ENCODE measurements at places on chromosomes 3 and 15.

- DNase-seq = no peak
Measured at GRCh38 chr3:53773021-53773436, 73.2 kb downstream of the CHDH start.

DNA sequence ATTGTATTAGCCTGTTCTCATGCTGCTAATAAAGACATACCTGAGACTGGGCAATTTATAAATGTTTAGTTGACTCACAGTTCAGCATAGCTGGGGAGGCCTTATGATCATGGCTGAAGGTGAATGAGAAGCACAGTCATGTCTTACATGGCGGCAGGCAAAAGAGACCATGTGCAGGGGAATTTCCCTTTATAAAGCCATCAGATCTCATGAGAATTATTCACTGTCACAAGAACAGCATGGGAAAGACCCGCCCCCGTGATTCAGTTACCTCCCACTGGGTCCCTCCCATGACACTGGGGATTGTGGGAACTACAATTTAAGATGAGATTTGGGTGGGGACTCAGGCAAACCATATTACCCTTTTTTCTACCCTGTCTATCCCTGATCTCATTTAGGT, 51.5 kb upstream of the MYZAP start:
- no peak for DNase-seq

GRCh38 chr3:9248522-9249271, 749 bp downstream of the SRGAP3 start:
- DNase-seq = peak; percentile 45

GRCh38 chr3:111691293-111691909, 96.3 kb upstream of the ZBED2 start:
- no peak for DNase-seq

DNA sequence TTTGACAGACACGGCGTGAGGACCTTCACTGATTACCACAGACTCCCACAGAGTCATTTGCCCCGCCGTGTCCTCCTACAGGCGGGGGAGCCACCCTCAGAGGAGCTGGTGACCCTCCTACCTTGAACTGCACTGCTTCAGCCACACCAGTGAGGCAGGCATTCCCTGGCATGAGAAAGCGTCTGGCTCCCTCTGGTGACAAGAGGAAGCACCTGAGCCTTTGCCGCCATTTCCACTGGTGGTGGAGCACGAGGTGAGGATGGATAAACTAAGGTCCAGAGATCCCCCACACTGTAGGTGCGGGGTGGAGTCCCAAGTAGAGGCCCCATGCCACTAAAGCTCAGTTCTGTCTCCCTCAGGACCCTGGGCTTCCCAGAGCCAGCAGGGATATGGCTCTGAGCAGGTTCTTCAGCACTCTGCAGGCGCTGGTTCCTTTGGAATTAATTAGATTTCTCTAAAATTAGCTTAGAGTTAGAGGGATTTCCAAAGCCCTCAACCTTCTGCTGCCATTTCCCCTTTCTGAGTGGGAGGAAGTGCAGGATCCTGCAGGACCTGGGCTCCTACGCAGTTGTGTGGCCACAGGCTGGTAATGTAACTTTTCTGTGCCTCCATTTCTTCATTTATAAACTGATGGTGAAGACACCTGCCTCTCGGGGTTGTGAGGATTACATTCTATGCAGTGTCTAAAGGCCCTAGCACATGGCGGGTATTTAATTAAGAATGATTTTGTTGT, 224.0 kb downstream of the SLCO3A1 start:
- peak; percentile 75 for DNase-seq

GRCh38 chr3:53841296-53841695, 4.9 kb downstream of the CHDH start:
- no peak for DNase-seq

GRCh38 chr15:68584756-68585573, 6.2 kb downstream of the CORO2B start:
- no peak for DNase-seq

- no peak for DNase-seq
Measured at GRCh38 chr15:41650806-41651205, 9.4 kb upstream of the MGA start.

- no peak for DNase-seq
Measured at GRCh38 chr15:64904189-64904588, 7.5 kb upstream of the ANKDD1A start.

- no peak for DNase-seq
Measured at GRCh38 chr3:31054032-31054431, 159.6 kb upstream of the GADL1 start.

DNA sequence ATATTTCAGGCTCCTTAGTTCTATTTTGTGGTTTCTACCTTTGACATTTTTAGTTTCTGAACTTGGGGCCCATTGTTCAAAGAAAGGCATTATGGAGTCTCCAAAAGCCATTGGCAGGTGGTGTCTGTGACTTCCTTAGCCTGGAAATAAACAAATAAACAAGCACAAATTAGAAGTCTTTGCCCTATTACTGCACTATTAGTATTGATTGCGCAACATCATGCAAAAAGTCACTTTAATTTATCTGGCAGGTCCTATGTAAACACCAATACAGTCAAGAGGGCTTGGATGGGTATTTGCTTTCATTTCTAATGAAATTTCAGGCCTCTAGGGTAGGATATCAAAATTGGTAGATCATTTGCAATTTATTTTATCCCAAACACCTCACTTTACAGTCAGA, 85.6 kb downstream of the LPP start:
- no peak for DNase-seq

- no peak for DNase-seq
Measured at GRCh38 chr3:183777016-183777618, 48.3 kb downstream of the MAP6D1 start.

GRCh38 chr3:143358155-143358792, 238.7 kb downstream of the CHST2 start:
- DNase-seq = no peak

DNA sequence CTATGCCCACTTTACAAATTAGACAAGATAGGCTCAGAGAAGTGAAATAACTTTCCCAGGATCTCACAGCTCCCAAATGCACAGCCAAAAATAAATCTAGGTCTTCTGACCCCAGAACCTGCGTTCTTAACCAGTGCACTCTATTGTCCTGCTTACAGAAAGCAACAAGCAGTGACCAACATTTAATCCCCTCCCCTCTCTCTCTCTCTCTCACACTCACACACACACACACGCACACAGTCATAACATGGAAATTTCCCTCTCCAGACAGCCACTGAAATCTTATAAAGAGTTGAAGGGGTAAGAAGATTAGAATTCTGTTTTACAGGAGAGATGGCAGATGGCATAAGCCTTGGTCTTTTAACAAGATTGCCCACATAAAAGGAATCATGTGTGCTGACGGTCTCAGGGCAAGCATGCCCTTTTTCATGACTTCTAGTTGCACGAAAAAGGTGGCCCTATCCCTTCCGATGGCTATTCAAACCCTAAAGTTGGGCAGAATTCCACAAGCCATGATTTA, 29.4 kb downstream of the EOGT start:
- no peak for DNase-seq

DNA sequence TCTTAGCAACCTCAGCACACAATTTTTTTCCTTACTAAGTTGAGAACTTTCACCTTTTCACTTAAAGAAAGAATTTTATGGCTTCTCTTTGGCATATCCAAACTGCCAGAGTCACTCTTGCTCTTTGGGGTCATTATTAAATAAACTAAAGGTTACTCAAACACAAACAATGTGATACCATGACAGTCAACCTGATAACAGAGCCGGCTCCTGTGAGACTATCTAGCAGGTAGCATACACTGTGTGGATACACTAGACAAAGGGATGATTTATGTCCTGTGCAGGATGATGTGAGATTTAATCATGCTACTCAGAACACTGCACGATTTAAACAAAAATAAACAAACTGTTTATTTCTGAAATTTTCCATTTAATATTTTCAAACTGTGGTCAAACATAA, 35.6 kb downstream of the LRRFIP2 start:
- no peak for DNase-seq

GRCh38 chr3:153372326-153372725, 210.3 kb downstream of the RAP2B start:
- DNase-seq = no peak

DNA sequence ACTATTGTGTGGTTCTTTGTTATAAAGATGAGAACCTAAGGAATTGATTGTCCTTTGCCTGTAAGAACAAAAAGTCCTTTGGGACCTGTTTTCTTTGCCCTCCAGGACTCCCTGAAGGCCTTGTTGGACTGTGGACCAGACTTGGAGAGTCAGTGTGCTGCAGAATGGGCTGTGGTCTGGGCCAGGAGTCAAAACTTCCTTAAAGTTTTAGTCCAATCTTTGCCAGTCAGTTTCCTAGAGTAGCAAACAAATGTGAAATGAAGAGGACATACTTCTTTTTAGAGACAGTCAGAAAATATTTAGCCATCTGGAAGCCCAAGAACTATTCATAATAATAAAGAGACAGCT, 45.4 kb downstream of the PDE8A start:
- DNase-seq = no peak

- no peak for DNase-seq
Measured at GRCh38 chr3:171387062-171387461, 73.1 kb downstream of the TNIK start.

GRCh38 chr3:141275032-141275422, 43.4 kb downstream of the PXYLP1 start:
- DNase-seq = peak; percentile 37

GRCh38 chr3:151328298-151328995, 902 bp downstream of the P2RY13 start:
- DNase-seq = no peak

DNA sequence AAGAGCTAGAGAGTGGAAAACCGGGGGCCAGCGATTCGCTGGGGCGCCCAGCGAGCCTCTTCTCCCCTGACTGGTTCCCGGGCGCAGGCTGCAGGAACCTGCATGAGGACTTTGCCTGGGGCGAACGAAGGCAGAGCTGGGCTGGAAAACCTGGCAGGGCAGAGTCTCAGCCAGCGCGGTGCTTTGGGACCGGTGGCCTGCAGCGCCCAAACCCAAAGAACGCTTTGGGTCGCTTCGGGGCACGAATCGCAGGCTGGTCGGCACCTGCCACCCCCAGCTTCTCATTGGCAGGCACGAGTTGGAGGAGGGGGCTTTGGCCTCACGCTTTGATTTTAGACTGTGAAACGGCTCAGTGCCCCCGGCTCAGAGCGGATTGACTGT, 3.0 kb downstream of the ONECUT1 start:
- DNase-seq = no peak

- no peak for DNase-seq
Measured at GRCh38 chr3:129448186-129448895, 8.3 kb downstream of the IFT122 start.

DNA sequence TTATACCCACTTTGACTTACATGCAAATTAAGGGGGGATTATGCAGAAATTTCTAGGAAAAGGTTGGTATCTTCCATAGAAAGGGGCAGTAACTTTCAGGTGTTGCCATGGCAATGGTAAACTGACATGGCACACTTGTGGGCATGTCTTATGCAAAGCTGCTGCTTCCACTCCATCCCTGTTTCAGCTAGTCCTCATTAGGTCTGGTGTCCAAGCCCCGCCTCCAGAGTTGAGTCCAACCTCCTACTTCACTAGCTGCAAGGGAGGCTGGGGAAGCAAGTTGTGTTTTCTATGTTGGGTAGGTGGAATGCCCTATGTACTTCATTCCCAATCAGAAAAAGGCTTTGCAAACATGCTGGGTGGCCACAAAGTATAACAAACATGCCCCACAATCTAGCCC, 14.7 kb upstream of the KLHL40 start:
- DNase-seq = no peak

DNA sequence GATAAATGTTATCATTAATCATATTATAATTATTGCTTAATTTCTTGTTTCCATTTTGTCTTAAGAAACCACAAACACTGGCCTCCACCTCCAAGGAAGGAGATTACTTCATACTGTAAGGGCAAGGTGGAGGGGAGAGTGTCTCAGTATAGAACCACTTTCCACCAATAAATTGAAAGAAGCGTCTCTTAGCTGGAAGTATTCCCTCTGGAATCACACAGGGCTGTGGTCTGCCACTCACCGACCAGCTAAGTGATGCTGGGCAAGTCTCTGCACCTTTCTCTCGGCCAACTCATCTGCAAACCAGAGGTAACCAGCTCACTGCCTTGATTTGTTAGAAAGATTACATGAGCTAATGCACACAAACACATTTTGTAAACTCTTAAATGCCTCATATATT, 63.1 kb downstream of the EIF4E3 start:
- no peak for DNase-seq

GRCh38 chr3:69893274-69893673, 106.3 kb upstream of the SAMMSON start:
- DNase-seq = no peak

DNA sequence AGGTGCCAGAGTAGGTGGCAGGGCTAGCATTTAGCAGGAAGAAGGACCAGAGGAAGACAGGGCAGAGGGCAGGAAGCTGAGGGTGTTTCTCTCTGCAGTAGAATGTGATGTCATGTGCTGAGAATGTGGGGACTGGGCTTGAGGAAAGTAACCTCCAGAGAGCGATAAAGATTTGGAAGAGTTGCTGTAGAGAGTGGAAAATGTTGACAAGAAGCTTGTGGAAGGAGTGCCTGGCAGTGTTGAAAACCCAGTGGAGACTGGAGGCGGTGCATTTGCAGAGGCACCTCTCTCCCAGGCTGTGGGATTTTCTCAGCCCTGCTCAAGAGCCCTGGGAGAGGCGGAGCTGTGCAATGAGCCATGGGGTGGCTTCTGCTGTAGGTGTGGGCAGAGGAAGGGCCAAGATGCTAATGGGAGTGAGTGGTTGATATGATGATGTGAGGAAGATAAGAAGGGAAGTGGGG, 54.8 kb downstream of the MESD start:
- no peak for DNase-seq

- no peak for DNase-seq
Measured at GRCh38 chr3:168806871-168807270, 711.1 kb upstream of the GOLIM4 start.

DNA sequence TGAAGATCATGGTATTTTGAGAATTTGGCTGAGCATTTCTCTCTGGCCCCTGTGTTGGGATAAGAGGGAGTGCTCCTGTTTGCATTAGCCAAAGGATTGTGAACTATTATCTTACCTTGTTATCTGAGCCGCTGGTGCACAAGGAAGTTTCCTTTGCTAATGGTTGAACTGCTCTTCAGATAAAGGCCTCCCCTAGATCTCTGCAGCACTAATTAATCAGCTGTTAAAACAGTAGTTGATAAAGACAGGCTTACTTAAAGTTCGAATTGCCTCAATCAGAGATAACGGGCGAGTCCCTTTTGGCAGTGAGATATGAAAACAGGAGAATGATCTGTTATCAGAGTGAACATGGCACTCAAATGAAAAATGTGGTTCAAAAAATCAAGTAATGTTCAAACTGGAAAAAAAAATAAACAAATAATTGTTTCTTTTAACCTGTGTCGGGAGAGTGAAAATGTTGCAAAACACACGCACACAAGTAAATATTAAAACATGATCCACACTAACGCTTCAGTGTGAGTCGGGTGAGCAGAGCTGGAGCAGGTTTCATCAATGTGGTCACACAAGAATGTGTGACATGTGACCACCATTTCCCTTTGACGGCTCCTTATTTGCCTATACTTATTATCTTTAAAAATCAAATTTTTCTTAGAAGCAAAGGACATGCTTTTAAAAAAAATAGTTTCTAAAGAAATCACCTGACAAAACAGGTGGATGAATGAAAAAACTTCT, 469.1 kb downstream of the SOX2 start:
- no peak for DNase-seq

GRCh38 chr3:52801839-52802238, 7.2 kb downstream of the ITIH3 start:
- no peak for DNase-seq
